LNCaP clone FGC (cell line): ENCODE measurements at places on chromosomes 3 and 15.

DNA sequence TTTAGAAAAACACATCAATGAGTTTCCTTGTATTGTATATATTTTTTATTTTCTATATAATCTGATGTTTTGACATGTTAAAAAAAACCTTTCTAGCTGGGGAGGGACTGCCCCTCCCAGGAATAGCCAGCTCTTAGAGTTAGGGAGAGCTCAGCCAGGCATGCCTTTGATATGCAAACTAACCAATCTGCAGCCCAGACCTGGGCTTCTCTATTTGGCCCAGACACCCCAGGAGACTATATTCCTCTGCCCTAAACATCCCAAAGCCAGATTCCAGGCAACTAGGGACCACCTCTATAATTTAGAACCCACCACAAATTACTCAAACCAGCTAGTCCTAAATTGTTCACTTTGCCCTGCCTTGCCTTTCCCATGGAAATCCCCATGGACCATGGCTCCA, 390.9 kb upstream of the ADAMTS9 start:
- DNase-seq: no peak

DNA sequence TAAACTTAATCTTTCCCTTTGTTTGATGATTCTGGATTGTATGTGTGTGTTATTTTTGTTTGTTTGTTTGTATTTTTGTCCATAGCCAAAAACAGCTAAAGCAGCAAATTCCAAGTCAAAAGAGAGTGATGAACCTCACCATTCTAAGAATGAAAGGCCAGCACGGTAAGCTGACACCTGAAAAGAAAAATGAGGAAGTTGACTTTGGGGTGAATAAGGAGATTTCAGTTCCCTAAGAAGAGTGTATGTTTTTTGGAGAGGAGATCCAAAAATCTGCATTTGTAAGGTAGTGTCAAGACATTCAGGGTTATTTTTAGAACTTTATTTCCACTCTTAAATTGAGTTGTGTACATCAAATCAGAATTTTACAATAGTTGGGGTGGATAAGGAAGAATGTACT, 52.3 kb upstream of the UTS2B start:
- DNase-seq: no peak

GRCh38 chr15:98856532-98856907, 151.1 kb downstream of the PGPEP1L start:
- DNase-seq: no peak

DNA sequence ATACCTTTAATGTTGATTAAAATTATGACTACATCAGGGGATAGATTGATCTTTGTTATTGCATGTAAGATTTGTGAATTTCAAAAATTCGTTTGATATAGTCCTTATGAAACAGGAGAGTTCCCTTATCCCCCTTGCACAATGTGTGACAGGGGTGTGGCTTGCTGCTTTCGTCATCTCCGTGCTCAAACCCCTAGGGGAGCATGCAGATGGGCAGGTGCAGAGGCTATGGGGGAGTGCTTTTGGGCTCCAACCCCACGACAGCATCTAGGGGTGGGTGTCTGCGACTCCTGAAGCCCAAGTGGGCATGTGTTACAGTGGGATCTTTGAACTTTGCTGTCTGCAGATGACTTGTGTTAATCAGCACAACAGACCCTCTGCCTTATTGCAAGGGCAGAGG, 360.1 kb upstream of the GOLIM4 start:
- DNase-seq: no peak

- no peak for DNase-seq
Measured at GRCh38 chr3:161333696-161334095, 37.6 kb downstream of the SPTSSB start.

- DNase-seq: no peak
Measured at GRCh38 chr3:87167628-87168456, 59.3 kb upstream of the CHMP2B start.

DNA sequence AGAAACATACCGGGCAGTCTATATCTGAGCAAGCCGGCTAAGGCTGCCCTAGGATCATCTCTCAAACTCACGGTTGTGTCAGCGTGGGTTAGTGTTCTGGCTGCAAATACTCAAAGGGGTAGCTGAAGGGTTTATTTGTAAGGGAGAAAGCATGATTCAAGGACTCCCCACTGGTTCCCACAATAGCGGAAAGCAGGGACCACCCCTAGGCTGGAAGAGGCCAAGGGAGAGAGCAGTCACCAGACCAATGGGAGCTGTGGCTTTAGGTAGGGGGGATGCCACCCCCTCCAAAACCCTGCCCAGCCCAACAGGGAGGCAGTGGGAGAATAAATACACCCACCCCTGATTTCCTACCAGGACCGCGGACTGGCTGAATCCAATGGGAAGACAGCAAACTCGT, 7.3 kb upstream of the LMCD1 start:
- DNase-seq: no peak

DNA sequence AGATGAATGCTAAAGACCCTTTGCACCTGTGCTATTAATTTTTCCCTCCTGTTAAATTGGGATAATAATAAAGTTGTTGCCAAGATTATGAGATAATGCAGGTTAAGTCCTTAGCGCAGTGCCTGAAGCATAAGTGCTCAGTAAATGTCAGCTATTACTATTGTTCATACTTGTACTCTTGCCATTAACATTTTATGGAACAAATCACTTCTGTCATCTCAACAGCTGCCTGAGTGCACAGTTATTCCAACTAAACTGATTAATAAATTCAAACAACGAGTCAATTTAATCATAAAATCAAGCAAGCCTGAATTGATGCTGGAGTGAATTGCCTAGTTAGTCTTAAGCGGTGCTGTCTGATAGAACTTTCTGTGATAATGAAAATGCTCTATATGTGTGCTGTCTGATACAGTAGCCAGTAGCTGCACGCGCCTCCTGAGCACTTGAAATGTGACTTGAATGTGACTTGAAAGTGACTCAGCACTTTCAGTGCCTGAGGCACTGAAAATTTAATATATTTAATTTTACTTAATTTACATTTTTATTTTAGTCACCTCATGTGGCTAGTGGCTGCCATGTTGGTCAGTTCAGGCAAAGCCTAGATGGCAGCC, 198.7 kb upstream of the PFN2 start:
- no peak for DNase-seq

DNA sequence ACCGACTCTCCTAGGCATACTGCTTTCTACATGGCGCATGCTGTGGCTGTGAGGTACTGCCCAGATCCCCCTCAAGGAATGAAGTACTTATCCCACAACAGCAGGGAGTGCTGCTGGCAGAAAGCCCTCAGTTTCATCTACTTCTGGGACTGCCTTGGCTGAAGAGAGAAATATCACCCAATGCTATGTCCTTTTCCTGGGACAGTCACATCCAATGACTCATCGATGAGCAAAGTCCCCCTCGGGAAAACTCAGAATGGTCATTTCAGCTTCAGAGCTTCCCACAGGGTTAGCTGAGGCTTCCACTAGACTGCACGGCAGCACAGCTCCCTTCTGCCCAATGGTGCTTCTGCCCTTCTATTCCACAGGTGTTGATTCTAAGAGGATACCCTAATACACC, 3.6 kb upstream of the NMD3 start:
- no peak for DNase-seq

GRCh38 chr15:65833501-65834205, 35.6 kb upstream of the RAB11A start:
- no peak for DNase-seq

- no peak for DNase-seq
Measured at GRCh38 chr15:69522361-69522760, 69.7 kb downstream of the RPLP1 start.

GRCh38 chr3:4504340-4505261, 11.5 kb downstream of the ITPR1 start:
- peak; percentile 42 for DNase-seq

- DNase-seq: no peak
Measured at GRCh38 chr3:49625071-49625470, 49.1 kb upstream of the APEH start.

DNA sequence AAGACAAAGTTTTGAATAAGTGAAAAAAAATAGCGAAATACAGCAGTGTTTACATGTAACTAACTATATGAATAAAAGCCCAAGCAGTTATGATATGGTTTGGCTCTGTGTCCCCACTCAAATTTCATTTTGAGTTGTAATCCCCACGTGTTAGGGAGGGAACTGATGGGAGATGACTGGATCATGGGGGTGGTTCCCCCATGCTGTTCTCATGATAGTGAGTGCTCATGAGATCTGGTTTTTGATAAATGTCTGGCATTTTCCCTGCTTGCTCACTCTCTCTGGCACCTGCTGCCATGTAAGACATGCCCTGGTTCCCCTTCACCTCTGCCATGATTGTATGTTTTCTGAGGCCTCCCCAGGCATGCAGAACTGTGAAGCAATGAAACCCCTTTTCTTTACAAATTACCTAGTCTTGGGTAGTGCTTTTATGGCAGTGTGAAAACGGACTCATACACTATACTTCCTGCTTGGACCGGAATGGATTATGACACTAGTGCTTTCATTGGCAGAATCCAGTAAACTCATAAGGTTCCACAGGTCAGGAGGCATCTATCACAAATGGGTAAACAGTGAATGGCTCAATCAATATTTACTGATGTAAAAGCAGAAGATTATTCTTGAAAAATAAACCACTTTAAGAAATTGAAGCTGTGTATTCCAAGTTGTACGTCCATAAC, 192.1 kb downstream of the CBLB start:
- no peak for DNase-seq

DNA sequence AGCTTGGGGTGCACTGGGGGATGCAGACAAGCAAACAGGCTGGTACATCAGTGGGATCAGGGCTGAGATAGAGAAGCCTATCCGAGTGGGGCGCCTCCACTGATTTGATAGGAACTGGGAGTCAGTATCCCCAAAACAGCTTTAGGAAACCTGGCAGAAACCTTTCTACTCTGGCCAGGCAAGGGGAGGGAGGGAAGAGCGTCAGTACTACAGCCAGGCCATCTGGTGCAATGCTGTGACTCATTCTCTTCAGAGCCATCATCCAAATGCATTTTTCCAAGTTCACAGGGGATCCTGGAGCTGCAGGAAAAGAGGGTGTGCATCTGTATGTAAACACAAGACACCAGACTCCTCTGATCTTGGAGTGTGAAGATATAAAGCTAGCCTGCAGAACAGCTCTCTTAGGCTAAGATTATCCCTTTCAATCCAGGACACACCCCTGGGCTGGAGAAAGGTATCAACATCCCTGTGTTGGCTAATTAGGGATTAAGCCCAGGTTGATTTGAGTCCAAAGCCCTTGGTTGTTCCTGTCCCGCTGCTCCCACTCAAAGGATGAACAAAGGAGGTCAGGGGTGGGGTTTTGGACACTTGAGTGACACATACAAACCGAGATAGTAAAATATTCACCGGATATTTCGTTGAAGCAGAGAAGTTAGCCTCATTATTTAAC, 9.3 kb downstream of the GALNT15 start:
- no peak for DNase-seq

GRCh38 chr15:73809728-73810501, 56.8 kb upstream of the INSYN1 start:
- no peak for DNase-seq

DNA sequence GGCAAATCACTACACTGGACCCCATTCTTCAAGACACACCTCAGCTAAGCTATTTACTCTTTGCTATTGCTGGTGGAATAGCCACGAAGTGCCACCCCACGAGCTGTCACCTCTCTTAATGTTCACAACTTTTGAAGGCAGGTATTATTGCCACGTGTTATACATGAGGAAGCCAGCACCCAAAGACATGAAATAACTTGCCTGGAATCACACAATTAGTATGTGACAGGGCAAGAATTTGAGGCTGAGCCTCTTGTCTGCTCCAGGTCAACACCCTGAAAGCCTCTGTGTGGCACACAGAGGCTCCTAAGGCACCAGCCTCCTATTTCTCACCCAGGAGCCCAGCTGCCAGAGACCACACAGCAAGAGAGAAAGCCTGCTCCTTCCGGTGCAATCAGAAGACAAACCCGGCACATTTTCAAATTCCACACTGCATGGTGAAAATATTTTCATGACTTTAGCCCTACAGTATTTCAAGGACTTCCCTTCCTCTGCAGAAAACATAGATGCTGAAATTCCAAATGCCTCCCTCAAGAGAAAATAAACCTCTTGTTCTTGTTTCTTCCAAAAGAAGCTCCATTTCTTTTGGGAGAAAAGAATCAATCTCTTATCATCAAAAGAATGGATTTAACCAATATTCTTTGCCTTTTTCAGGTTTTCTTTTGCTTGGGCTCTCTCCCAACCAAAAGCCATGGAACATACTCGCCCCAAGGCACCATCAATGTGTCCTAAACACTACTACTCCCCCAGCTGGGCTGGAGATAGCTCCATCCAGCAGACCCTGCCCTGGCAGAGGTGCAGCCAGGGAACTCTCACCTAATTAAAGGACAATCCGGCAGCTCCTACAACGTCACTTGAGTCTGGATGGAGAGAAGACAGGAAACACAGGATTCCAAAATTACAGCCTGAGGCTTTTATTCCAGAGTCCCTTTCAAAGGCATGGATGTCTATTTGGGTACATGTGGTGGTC, 84.7 kb upstream of the THBS1 start:
- DNase-seq: no peak

DNA sequence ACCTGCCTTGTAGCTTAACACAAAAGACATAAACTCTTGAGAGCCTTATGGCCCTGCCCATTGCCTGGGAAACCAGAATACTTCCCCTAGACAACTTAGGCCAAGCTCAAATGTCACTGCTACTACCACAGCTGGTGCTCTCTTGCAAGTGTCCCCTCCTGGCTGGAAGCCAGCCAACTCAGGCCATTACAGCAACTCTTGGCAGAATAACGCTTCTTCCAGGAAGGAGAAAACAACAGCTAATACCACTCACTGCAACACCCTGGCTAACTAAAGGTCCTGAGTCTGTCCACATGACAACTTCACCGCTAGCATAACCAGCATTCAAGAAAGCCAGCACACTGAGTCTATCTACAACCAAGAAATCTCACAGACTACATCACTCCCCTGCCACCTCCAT, 5.1 kb upstream of the B4GALT4 start:
- no peak for DNase-seq

- DNase-seq: no peak
Measured at GRCh38 chr3:38630606-38631005, 18.9 kb downstream of the SCN5A start.

- no peak for DNase-seq
Measured at GRCh38 chr3:134312072-134312872, 61.6 kb upstream of the RYK start.

- DNase-seq: no peak
Measured at GRCh38 chr15:72604794-72605193, 49.7 kb upstream of the GOLGA6B start.

GRCh38 chr3:193589616-193590015, 3.4 kb upstream of the OPA1 start:
- DNase-seq: no peak

- no peak for DNase-seq
Measured at GRCh38 chr15:83193721-83194120, 13.9 kb downstream of the HDGFL3 start.
